ENCODE measurements at places on chromosomes 5 and 9.

DNA sequence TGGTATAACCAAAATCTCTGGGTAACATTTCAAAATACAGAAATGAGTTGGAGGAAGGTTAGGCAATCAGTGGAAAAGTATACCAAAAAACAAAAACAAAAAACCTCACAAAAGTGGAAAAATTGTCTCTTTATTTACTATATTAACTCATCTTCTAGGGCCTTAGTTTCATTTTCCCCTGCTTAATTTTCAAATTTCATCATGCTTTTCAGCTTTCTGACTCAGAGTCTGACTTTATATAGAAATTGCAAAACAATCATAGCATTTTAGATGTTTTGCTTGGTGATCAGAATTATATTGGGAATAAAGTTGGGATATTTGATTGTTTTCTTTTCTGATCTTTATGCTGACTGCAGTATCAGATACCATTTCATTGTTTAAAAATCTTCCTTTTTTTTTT is 257.0 kb upstream of the PRR16 start:
- DNase-seq = no peak

DNA sequence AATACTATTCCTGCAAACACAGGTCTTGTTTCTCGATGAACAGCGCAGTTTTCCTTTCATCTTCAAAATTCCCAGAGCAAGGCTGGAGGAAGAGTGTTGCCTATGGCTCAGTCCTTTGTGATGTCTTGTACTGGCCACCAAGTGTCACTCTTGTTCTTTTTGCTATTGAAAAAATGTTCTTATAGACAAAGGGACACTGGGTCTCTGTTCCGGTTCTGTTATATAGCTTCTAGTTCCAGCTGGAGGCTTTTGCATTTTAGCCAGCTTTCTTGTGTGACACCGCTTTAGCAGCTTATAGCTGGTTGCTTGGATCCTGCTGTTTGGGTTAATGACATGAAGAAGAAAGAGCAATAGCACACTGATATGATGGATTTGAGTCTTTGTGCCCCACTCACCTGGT is 343.7 kb upstream of the KCNN2 start:
- DNase-seq = no peak

- DNase-seq = no peak
Measured at GRCh38 chr5:62649476-62650113, 71.0 kb downstream of the LRRC70 start.

GRCh38 chr5:74116984-74117383 is 491.0 kb downstream of the ARHGEF28 start:
- no peak for DNase-seq

DNA sequence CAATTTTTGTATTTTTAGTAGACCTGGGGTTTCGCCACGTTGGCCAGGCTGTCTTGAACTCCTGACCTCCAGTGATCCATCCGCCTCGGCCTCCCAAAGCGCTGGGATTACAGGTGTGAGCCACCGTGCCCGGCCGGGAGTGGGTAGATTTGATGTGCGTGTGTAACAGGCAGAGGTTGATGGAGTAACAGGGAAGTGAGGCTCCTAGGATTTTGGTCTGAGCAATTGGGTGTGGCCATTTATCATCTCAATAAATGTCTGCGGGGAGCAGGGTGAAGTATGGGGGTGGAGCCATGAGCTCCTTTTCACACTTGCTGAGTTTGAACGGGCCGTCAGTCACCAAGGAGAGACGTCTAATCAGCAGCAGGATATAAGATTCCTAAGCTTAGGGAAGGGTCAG is 1.2 kb upstream of the REXO4 start:
- DNase-seq = no peak

GRCh38 chr5:121758615-121759014 is 93.1 kb upstream of the FTMT start:
- DNase-seq = no peak

- DNase-seq = no peak
Measured at GRCh38 chr9:84669013-84669287, 579 bp upstream of the NTRK2 start.

GRCh38 chr5:4013106-4013898 is 417.7 kb downstream of the IRX1 start:
- no peak for DNase-seq

GRCh38 chr9:99555792-99556191 is 265.9 kb upstream of the NR4A3 start:
- no peak for DNase-seq

- no peak for DNase-seq
Measured at GRCh38 chr5:19256036-19256435, 732.0 kb downstream of the CDH18 start.

DNA sequence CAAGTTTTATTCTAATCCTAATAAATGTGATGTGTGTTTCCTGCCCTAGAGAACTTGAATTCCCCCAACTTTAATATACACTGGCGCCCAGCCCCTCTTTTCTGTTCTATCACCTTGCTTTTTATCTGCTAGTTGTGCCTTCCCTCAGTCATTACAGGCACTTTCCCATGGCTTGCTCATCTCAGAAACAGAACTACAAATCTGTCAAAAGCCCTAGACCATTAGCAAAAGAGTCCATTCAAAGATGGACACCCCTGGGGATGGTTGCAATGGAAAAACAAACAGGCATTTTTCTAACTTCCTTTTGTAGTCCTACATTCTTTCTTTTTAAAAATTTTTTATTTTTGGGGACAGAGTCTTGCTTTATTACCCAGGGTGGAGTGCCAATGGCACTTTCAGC is 48.2 kb downstream of the FRMD3 start:
- no peak for DNase-seq

DNA sequence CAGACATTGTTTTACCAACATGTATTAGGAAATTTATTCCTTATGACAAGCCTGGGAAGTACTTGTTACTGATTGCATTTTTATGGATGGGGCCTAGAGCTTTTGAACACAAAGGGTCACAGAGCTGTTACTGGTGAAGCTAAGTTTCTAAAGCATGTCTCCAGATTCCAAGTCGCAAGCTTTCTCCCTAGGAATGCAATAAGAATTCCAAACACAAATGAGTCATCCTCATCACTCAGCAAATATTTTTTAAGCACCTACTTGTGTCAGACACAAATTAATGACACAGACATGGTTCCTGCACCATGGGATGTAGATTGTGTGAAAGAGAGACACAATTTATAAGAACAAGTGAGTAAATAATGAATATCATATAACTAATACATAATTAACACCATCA is 11.0 kb upstream of the SH3RF2 start:
- DNase-seq = no peak

DNA sequence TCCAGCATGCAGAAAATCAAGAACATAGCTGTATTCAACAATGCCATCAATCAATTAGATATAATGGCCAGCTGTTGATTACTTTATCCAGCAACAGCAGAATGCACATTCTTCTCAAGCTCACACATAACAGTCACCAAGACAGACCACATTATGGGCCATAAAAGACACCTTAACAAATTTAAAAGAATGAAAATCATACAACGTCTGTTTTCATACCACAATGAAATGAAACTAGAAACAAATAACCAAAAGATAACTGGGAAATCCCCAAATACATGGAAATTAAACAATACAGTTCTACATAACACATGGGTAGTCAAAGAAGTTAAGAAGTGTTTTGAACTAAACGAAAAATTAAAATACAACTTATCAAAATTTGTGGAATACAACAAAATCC is 130.9 kb upstream of the GNA14 start:
- DNase-seq = peak; percentile 64

DNA sequence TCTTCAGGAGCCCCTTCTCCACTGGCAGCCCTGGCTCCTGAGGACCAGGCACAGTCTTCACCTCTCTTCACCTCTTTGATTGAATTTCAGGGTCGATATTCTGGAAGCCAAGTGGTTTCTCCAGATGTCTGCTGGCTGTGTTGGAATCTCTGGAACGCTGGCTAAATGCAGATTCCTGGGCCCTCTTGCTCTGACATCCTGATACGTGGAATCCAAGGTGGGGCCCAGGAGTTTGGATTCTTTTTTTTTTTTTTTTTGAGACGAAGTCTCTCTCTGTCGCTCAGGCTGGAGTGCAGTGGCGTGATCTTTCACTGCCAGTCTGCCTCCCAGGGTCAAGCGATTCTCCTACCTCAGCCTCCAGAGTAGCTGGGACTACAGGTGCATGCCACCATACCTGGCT is 26.8 kb upstream of the IER5L start:
- DNase-seq = no peak

DNA sequence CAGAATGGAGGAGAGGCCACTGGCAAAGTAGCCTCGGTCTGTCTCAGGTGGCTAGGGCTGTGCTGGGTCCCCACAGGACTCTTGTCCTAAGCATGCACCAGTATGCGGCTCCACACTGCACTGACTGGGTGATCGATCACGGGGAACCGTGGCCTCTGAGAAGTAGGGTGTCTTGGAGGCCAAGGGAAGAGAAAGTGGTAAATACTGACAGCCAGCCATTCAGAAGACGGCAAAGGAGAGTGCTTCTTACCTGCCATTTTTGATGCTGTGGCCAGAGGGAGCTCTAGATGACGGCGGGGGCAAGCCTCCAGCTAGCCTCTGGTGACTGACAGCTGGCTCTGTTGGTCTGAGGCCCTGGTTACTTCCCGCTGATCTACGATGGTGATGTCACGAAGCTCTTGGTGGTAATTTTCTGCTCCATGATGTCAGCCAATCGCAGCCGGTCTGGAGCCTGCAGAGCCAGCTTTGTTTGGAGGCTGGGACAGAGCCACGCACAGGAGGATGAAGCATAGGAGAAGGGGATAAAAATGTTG is 40.4 kb upstream of the GADD45G start:
- no peak for DNase-seq

DNA sequence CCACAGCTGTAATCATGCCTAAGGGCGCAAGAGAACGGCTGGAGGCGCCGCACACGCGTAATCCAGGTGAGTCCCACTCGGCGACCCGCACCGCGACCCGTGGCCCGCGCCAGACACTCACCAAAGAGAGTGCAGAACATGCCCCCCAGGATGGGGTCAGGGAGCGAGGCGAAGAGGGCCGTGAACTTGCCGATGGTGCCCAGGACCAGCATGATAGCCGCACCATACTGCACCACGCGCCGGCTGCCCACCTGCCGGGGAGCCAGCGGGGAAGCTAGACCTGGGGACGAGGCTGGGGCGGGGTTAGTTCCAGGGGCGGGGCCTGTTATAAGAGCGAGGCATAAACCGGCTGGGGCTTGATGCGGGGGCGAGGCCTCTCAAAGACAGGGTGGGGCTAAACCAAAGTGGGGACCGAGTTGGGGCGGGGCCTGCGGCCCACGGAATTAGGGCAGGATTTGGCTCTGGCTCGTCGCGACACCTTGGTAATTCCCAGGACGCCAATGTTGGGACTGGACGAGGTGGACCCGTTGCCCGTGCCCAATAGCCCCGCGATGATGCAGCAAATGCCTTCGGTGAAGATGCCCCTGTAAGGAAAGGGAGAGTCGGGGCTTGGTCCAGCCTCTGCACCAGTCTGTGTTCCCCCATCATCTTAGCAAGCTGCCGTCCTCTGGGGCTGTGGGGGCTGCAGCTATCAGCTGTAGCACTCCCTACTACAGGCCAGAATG is 4.8 kb downstream of the SLC23A1 start:
- no peak for DNase-seq

GRCh38 chr5:120415985-120416384 is 48.1 kb upstream of the PRR16 start:
- DNase-seq = no peak

DNA sequence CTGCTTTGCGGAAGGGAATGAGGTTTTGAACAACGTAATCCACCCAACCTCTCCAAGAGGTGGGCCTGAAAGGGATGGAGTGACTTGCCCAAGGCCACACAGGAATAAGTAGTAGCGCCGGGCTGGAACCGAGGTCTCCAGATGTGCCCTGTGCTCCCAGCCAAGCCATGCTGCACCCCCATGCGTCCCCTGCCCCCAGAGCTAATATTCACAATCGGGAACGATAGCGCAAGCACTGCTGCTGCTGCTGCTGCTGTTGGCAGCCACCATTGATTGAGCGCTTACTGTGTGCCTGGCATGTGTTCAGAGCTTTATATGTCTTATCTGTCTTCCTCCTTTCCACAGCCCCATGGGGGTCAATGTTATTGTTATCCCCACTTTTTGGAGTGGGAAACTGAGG is 43.9 kb downstream of the AMBP start:
- no peak for DNase-seq

DNA sequence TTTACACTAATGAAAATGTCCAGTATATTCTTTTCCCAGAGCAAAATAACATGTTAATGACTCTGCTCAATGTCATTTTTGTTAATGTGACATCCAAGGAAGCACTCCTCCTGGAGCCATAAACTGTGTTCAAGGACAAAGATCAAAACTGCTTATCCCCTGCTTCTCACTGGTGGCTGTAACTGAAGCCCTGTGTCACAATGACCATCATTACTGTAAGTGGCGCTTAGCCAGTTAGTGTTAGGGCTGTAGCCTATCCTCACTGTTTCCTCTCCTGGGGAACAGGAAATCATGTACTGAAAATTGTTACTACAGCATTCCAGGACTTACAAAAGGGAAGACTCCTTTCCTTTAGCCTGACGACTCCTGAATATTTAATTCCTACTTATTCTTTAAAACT is 71.7 kb upstream of the COX7C start:
- no peak for DNase-seq

- DNase-seq = no peak
Measured at GRCh38 chr9:110129425-110129824, 78.5 kb downstream of the C9orf152 start.

- DNase-seq = no peak
Measured at GRCh38 chr9:91839926-91840465, 110.0 kb downstream of the ROR2 start.

GRCh38 chr5:105617436-105618215 is 2053.1 kb downstream of the EFNA5 start:
- no peak for DNase-seq

GRCh38 chr5:34483442-34484033 is 172.6 kb upstream of the RAI14 start:
- DNase-seq = no peak

- DNase-seq = peak; percentile 62
Measured at GRCh38 chr9:109168170-109168569, 1.1 kb upstream of the FRRS1L start.

DNA sequence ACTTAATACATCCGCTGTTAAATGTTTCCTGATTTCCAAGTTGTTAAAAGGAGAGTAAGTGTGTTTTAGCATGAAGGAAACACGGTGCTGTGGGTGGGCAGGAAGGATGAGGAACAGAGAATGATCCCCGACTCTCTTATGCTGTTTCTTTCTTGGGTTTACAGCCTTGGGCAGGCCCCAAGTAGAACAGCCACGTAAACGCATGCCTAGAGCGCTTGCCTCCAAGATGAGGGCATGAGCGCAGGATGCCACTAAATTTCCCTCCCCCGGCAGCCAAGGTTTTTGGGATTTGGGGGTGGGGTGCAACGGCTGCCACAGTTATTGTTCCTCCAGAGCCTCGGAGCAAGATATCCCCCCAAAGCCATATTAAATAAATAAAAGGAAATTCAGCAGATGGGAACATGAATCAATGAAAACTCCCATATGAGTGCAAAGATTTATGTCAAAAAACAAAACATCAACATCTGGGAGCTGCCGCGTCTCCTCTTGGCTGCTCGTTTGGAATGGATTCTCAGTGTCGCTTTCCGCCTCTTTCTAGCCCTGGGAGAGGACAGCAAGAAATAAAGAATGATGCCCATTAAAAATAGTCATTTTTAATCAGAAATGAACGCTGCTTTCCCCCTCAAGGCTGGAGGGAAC is 10.0 kb upstream of the DELE1 start:
- no peak for DNase-seq

GRCh38 chr5:170863646-170864045 is 1.8 kb downstream of the RANBP17 start:
- DNase-seq = no peak
